ENCODE measurements at places on chromosomes 7 and 10. TPM values are rescaled to one million over a fixed set of nuclear protein-coding genes. Genes with fewer than 3 reads are reported as not detected.

The TMEM229A gene
- not detected for total RNA-seq

The BMPR1A gene
- total RNA-seq: 18.9 TPM

The STEAP1 gene
- total RNA-seq: 0.63 TPM

The GPER1 gene
- total RNA-seq: 2.6 TPM

The GFRA1 gene
- 25.3 TPM for total RNA-seq
